Left forelimb (tissue), 1 donor: ENCODE measurements at places on chromosomes 1 and 21.

DNA sequence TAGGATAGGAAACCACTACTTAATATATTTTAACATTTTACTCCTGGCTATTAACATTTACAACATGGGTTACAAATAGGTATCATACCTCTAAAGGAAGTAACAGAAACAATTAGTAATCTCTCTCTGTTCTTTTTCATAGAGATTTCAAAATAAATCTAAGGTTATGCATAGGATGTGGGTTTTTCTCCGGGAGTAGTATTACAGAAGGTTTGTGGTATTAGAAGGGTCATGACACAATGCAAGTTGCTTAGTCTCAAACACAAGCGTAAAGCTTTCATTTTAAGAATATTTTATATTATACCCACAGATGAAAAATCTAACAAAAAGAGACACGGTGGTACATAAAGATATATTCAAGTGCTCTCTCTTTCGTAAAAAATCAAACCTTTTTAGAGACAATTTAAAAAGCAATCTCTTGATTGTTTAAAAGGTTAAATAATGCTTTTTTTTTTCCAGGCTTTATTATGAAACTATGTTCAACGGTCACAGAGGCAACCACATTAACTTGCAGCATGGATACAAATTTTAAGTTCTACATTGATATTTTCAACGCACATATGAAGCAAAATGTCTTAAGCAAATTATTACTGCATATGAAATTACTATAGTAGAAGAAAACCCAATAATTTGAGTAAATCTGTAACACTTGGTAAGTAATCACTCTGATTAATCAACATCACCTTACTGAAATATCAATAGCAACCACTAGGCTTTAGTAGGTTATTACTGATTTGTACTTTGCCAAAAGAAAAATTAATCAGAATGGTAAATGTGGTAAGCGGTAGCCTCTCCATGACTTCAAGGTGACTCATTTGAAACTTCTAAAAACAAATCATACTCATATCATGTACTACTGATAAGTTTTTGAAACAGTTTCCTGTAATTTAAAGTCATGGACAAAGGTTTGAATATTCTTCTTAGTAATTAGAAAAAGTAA lies 97.4 kb upstream of the GFI1 start:
- DNase-seq = no peak

DNA sequence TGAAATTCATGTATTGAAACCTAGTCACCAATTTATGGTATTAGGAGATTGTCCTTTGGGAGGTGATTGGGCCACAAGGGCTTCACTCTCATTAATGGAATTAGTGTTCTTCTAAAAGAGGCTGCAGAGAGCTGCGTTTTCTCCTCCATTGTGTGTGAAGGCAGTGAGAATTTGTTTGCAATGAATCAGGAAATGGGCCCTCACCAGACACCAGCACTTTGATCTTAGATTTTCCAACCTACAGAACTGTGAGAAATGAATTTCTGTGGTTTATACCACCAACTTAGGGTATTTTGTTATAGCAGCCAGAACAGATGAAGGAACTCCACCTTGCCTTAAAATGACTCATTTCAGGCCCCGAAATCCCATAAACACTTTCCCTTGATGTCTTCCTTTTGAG lies 544.2 kb downstream of the RWDD3 start:
- no peak for DNase-seq

- no peak for DNase-seq
These were observed 28.0 kb downstream of the CD1D start for GRCh38 chr1:158208586-158209116.

DNA sequence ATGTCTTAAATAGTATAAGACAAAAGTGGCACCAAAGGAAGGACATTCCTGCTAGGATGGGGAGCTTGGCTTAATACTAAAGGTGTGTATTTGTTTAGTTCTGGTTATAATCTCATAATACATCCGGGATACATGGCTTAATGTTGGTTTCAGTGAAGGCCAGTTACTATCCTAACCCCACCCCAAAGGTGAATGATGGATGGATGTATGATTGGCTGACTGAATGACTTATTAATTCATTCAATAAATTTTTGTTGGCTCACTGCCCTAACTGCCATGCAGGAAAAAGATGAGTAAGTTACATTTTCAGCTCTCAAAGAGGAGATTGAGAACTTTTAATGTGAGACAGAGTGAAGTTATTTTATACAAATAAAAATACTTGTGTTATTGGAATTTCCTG lies 52.2 kb downstream of the PHACTR4 start:
- DNase-seq = no peak

DNA sequence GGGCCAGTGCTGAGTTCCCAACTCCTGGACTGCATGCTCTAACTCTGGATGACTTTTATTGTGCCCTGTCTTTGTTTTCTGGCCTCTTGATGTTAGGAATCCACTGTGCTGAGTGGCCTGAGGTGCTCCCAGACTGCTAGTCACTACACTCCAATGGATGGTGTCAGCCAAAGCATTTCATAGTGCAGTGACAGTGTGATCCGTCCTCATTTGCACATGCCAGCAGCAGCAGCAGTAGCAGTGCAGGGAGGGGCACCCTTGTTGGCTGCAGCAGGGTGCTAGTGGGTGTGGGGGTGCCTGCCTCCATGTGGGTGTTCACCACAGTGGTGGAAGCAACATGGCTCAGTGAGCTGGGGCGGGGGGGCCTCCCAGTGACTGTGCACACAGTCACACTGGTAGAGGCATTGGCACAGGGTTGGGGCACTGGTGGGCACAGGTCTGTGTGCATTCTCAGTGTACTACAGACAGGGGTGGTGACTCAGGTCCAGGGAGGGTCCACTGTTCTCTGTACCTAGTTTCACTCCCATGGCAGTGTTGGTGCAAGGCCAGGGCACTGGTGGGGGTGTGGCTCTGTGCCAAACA lies 214.0 kb downstream of the ZC3H11B start:
- DNase-seq = no peak

DNA sequence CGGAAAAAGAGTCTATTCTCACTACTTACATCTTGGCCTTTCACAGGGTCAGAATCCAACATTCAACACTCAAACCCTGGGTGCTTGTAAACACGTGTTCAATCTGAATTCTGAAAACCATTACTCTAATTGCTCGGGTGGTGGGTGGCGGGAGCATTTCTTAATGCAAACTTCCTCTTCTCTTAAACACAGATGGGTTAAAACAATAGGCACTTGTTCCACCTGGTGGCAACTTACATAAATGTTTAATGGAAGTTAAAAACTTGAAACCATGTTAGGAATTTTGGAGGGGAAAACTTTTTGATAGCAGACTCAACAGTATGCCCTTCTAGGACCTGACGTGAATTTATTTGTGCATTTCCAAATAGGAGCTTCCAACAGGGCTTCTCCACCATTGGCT lies 23.4 kb upstream of the TDRD10 start:
- no peak for DNase-seq

- DNase-seq = no peak
These were observed 159.7 kb downstream of the HIVEP3 start for GRCh38 chr1:41758904-41759548.

DNA sequence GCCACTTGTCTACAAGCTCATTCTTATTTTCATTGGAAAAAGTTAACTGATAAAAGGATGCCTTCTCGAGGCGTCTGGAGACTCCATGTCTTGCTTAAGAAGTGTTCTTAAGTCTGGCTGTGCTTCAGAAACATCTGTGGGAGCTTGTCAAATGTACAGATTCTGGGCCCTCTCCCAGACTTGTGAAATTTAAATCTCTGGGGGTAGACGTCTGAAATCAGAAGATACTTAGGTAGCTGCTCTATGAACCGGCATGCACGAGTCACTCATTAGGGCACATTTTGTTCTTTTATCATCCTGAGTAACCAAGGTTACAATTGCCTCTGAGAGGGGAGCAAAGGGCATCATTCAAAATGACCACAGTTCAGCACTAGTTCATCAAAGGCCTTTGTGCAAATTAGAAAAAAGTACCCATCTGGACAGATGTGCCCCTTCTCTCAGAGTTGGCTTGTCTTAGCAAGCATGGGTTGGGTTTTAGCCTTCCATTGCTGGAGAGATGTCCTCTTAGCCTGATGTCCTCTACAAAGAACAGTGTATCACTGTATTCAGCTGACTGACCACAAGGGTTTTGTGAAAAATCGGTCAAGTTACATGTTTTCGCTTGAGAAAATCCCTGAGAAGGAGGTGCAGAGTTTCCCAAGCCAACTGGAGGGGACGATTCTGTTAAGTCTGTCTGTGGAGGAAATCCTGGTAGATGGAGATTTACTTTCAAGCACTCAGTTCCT lies 156.9 kb downstream of the ASTN1 start:
- no peak for DNase-seq

- DNase-seq = peak; percentile 30
These were observed 71.6 kb upstream of the KCND3 start for GRCh38 chr1:112061056-112061455.

- DNase-seq = no peak
These were observed 53.4 kb upstream of the EDN2 start for GRCh38 chr1:41537788-41538351.

GRCh38 chr21:37266515-37267221 lies 466 bp downstream of the VPS26C start:
- peak; percentile 73 for DNase-seq

- no peak for DNase-seq
These were observed 2.3 kb upstream of the RUNX1 start for GRCh38 chr21:35051287-35051818.

DNA sequence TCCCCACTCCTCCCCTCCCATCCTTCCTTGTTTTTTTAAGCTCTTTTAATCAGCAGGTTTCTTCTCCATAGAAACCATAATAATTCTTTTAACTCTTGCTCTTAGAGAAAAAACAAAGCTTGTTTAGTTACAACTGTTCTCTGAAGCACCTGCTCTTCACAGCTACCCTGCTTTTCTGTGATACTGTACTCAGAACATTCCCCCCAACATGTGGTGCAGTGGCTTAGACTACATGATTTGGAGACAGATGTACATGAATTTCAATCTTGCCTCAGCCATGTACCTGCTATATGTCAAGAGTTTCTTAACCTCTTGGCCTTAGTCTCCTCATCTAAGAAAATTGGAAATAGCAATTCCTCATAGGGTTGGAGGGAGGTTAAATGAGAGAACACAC lies 33.5 kb downstream of the LAMC2 start:
- DNase-seq = no peak

DNA sequence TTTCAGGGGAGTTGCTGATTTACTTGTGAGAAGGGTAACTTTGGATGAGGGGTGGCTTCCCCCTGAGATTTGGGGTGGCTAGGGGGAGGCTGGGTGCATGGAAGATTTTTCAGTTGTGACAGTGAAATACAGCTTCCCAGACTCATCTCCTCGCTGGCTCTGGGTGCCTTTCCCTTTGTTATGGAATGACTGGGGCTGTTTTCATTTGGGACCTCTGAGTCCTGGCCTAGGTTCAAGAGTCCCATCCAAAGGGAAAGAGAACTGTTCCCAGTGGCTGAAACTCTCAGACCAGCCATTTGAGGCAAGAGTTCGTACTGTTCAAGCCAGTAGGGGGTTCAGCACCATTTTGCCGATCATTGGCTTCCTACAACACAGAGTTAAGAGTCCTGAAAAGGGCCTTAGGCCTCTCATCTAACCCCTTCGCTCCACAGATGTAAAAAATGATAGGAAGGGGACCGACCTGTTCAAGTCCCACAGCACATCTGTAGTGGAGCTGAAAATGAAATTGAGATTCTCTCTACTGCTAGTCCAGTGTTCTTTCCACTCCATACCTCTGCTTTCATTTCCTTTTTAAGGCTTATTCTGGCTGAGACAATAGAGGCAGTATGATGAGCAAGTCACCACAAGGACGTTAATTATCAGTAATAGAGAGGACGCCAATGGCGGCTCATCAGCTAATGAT lies 958 bp downstream of the DDR2 start:
- no peak for DNase-seq

- no peak for DNase-seq
These were observed 19.8 kb upstream of the COX20 start for GRCh38 chr1:244815600-244816099.

GRCh38 chr1:10796029-10796944 lies at the start of gene CASZ1:
Gene CASZ1 (minus strand): TSS chr1:10796646. CDS start chr1:10693889, 102,757 bp downstream.
- DNase-seq = peak; percentile 90

GRCh38 chr1:52454127-52454526 lies 49.7 kb downstream of the PRPF38A start:
- DNase-seq = no peak

GRCh38 chr1:209343511-209343910 lies 240.0 kb upstream of the CAMK1G start:
- DNase-seq = no peak

DNA sequence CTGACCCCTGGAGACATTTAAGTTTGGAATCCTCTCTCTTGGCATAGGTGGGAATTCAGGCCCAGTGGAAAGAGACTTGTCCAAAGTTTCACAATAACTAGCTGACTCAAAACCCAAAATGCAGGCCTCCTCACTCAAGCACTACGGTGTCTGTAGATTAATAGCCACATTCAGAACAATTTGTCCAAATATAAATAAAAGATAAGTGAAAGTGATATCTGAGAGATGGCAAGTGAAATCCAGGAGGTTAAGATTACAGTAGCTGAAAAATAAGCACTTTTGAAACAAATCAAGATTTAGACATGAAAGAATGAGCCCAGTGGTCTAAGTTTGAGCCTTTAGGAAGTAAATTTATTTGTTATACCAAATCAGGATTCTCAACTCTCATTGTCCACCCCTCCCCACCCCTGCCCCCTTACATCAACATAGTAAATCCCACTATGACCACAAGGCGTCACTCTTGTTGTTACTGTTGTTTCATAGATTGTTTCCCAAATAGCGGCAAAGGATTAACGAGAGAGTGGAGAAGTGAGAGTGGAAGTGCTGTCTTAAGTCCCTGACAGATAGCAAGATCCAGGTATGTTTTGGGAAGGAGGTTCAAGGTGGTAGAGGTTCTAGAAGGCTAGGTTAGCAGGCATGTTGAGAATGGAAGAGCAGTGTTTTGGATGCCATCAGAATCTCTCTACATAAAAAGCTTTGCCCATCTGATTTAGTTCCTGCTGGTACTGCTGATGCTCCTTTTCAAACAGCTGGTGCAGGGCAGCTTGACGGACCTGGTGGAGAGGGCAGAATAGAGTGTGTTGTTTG lies 7.1 kb upstream of the TPM3 start:
- no peak for DNase-seq

DNA sequence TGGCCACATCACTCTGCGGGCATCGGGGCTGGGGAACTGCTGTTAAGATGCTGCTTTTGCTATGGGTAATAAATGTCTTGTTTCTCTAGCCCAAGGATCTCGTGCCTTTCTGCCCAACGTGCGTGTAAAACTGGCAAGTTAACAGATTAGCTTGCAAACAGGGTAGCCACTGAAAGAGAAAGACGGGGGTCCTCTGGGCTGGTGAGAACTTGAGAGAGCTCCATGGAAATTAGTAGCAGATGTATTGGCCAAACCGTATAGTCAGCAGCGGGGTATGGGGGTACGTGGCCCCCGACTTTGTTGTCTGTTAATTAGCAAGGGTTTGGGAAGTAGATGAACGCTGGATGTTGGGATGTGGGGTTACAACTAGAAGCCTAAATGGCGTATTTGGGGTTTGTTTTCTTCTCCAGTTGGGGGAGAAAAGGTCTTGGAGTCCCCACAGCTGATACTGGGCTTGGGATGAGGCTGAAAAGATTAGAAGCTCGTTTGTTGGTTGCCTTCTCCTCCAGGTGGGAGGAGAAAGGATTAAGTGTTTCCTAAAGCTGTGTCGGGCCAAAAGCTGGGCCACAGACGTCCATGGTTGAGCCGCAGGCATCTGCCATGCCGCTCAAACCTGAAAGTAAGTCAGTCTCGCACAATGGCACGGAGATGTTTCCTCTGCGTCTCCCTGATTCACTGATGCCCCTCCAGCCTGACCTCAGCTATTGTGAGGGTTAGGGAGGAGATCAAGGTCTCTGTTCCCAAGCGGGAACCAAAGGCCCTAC lies 32.3 kb upstream of the C1orf174 start:
- DNase-seq = no peak
